ENCODE measurements at places on chromosomes 11 and 22.

- no peaks in the 10 kb centered on the region for H3K27me3 ChIP-seq
- H3K36me3 ChIP-seq = no peaks in the 10 kb centered on the region
- H3K4me3 ChIP-seq = no peak overlapping the region
- H3K4me1 ChIP-seq = no peaks in the 10 kb centered on the region
- no peak for DNase-seq
Observed at GRCh38 chr11:19820100-19820499, 107.5 kb downstream of the NAV2 start.

DNA sequence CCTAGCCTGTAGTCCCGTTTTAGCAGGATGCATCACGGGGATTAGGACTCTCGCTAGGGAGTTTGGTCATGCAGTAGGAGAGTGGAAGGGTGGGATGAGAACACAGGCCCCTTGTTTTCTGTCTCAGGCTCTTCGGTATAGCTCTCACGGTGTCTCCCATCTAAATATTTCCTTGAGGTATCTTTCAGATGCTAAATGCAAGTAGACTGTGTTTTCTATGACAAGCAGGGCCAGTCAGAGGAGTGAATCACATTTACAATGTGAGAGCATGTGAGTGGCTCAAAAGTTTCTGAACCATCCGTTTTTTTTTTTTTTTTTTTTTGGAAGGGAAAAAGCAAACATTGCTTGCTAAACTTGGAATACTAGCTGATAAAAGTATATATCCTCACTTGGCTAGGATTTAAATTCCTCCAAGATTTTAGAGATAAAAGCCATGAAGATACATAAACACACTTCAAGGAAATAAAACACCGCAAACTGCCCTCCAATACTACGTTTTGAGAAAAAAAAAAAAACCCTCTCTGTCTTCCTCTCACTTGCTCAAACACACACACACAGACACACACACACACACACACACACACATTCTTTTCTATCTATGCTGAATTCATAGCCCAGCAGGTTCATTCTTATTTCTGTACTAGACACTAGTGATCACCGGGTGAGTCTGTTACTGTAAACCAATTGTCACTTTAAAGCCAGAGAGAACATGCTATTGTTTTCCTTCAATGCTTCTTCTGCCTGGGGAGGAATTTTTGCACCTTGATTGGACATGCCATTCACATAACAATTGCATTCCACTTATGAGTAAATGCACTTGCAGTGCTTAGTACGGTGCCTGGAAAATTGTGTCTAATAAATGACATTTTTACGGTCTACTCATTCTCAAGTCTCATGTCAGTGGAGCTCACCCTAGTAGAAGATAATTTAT, 224.6 kb upstream of the CCDC90B start:
- no peaks in the 10 kb centered on the region for H3K27me3 ChIP-seq
- H3K4me3 ChIP-seq = no peak overlapping the region
- H3K27ac ChIP-seq = no peak overlapping the region
- H3K4me1 ChIP-seq = no peaks in the 10 kb centered on the region

DNA sequence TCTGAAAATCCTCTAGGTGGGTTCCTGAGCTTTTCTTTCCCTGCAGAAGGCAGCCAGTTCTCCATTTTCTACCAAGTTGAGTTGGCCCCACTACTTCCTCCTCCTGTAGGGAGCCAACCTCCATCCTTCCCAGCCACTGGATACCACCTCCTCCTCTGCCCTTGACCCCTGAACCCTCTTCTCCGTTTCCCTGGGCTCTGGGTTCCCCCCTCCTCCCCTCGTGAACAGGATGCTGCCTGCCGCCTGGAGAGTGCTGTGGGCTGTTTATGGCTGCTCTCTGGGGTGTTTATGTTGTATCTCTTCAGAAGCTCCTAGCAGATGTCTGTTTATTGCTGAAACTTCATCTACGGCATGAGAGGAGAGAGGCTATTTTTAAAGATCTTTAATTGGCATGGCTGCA, 8.6 kb downstream of the MICAL2 start:
- H3K27me3 ChIP-seq = no peaks in the 10 kb centered on the region
- H3K27ac ChIP-seq = peak overlapping the region; percentile 77
- H3K36me3 ChIP-seq = no peaks in the 10 kb centered on the region
- H3K4me1 ChIP-seq = no peaks in the 10 kb centered on the region
- DNase-seq = no peak

GRCh38 chr11:116073854-116074837, 569.9 kb upstream of the CADM1 start:
- H3K4me3 ChIP-seq = no peak overlapping the region
- no peak for DNase-seq
- H3K27me3 ChIP-seq = no peaks in the 10 kb centered on the region
